ENCODE measurements at places on chromosomes 7 and 10. TPM values are rescaled to one million over a fixed set of nuclear protein-coding genes. Genes with fewer than 3 reads are reported as not detected.

Gene CDHR3
- 2.1 TPM for total RNA-seq

Gene FAM221A
- 2.6 TPM for total RNA-seq

Gene METTL27
- 0.98 TPM for total RNA-seq

Gene FIGNL1
- 53.9 TPM for total RNA-seq

Gene PSPH
- total RNA-seq = 33.1 TPM

Gene BMPER
- total RNA-seq = 0.65 TPM

Gene GIMAP1
- 14.4 TPM for total RNA-seq

Gene GIMAP6
- total RNA-seq = 171 TPM

Gene SERPINE1
- 2,259 TPM for total RNA-seq

Gene HYCC1
- 26.8 TPM for total RNA-seq

Gene TRIM50
- not detected for total RNA-seq

Gene CYP2C9
- not detected for total RNA-seq
